GM23338 (cell line): ENCODE measurements at places on chromosomes 11 and 22.

DNA sequence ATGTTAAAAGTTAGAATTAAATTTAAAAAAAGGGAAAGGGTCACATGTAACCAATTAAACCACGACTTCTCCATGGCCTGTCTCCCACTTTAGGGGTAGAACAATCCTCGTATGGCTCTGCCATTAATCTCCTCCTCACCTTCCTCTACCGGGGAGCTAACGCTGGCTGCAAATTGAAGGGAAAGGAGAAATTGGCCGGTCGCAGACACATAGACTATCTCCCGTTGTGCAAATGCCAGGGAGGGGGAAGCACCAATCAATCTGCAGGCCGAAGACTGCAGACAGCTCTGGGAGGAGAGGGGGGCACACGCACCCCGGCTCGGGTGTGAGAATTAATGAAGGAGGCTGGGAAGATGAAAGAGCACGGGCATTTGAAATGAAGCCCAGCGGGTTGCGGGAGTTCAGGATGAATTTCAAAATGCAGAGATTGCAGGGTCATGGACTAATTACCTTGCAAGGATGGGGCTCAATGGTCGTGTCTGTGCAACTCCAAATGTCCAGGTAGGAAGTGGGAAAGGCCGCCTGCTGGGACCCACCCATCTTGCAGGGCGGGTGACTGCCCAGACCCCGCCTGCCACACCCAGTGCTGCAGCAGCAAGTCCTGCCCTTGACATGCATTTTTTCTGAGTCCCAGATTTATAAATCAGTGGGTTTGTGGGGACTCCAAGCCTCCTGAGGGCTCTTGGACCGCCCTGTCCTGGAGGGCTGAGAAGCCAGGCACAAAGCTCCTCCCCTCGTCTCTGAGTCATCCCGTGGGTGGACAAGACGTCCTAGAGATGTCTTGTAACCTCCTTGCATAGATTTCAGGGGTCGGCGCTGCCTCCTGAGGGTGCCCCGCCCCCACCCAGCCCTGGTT, 534.2 kb downstream of the TBC1D22A start:
- peak; percentile 0 for DNase-seq

DNA sequence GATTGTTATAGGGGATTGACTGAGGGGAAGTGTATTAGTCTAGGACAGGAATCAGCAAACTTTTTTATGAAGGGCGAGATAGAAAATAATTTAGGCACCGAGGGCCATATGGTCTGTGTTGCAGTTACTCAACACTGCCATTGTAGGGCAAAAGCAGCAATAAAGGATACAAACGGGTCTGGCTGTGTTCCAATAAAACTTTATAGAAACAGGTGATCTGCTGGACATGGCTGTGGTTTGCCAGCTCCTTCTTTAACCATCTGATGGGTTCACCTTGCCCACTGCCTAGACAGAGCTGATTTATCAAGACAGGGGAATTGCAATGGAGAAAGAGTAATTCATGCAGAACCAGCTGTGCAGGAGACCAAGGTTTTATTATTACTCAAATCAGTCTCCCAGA, 20.0 kb downstream of the PRR5L start:
- no peak for DNase-seq

GRCh38 chr11:975827-976226, 50.2 kb downstream of the AP2A2 start:
- peak; percentile 82 for DNase-seq

DNA sequence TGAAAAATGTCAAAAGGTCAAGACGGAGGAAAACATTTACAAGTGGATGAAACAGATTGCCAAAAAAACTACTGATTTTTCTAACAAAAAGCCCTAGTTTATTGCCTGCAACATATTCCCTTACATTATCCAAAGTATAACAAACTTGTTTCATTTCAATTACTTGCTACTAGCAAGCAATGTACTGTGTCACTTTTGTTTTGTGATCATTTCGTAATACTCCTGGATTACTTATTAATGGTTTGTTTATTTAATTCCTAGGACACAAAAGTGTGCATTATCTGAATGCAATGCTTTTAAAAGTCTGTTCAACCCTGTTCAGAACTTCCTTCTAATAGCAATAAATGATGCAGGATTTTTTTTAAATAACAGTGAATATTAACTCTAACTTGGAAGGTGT, 50.9 kb downstream of the CCDC34 start:
- DNase-seq: no peak

DNA sequence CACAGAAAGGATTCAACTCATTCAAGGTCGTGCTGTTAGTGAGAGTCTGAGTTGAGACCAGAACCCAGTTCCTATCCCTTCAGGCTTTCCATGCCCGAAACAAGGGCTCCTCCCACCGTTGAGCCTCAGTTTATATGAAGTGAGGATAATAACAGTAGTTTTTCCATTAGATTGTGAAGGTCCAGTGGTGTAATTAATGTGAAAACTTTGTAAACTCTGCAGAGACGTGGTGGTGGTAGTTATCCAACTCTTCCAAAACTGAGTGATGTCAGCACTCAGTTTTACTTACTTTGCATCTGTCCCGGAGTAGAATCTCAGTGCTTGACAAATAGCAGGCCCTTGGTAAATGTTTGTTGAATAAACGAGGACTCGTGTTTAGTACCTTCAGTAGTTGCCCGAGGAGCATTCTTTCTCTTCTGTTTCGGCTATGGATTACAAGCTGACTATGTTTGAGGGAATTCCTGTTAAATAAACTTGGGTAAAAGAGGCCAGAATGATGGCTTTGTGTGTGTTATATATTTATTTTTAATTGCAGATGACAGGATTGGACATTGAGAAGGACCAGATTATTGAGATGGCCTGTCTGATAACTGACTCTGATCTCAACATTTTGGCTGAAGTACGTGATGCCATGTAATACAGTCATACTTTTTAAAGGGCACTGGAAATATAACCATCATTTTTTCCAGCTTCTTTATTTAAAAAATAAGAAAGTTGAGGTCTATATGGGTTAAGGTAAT, 1.0 kb downstream of the REXO2 start:
- peak; percentile 22 for DNase-seq

GRCh38 chr11:85774256-85775101, 36.5 kb downstream of the SYTL2 start:
- DNase-seq: no peak

- no peak for DNase-seq
Measured at GRCh38 chr11:123152951-123153350, 42.1 kb downstream of the CLMP start.

DNA sequence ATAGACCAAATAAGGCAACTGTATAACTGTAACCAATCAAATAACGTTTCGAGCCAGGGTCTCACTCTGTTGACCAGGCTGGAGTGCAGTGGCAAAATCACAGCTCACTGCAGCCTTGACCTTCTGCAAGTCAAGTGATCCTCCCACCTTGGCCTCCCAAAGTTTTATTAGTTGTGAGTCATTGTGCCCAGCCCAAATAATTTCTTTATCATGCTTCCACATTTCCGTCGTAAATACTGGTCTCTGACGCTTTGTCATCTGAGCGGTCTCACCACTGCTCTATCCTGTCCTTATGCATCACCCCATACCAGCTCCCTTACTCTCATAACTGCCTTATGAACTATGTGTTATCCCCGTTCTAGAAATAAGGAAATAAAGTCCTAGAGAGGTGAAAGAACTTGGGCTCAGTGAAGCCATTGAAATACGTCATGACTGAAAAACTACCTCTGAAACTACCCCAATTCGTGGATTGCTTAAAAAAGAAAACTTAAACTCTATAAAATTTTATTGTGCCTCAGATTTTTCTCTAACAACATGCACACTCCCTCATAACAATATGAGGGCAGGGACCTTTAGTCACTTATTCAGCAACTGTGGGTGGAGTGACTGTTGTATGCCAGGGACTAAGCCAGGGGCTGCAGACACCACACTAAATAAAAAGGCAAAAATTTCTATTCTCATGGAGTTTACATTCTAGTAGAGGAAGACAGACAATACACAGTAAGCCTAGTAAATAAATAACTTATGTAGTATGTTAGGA, 15.8 kb upstream of the RTN4RL2 start:
- no peak for DNase-seq

DNA sequence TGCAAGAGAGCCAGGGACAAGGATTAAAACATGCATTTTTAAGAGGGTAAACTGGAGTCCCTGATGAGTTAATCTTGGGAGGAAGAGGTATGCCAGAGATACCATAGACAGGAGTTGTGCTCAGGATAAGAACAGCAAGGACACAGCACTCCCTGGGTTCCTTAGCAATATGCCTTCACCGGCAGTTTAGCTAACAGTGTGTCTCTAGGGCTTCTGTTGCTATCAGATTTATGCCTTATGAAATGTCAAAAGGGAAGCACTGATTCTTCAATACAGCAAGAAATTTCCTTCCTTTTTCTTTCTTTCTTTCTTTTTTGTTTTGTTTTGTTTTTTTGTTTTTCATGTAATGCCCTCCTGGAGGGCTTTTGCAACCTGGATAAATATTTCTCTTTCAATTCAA, 71.3 kb upstream of the LARGE1 start:
- no peak for DNase-seq

DNA sequence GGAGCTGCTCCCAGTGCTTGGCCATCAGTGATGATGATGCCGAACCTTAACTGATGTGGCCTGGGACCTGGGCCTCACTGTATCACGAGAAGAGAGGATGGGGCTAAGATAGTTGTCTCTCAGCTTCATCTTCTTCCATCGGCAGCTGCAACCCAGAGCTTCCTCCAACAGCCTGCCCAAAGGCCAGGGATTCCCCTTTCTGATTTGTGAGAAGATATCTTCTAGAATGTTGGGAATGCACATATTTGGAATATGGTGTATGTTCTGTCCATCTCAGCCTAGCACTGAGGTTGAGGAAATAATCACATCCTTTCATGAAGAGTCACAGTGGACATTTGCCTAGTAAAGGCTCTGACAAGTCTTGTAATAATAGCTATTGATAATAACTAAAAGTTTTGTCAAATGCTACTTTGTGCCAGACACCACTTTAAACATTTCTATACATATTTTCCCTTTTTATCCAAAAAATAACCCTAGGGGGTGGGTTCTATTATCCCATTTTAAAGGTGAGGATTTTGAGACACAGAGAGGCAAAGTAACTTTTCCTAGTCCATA, 73.1 kb downstream of the COMMD9 start:
- DNase-seq: no peak

- DNase-seq: no peak
Measured at GRCh38 chr11:116397602-116398084, 375.1 kb downstream of the BUD13 start.

GRCh38 chr11:10528121-10528520, 12.9 kb downstream of the RNF141 start:
- no peak for DNase-seq

GRCh38 chr11:6587360-6587953, 16.0 kb downstream of the RRP8 start:
- DNase-seq: no peak

DNA sequence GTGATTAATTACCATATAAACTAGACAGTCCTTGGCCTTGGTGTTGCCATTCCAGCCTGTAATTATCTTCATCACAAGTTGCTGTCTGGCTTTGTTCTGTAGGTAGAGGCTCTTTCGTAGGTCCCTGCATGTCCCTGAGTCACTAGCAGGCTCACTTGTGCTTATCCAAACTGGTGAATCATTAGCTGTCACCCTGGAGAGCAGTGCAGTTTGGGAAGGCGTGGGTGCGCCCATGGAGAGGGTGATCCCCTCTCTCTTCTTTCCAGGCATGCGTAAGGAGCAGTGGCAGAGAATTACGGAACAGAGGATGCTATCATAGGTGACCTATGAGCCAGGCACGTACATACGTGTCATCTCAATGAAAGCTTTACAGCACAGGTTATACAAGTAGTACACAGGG, 11.0 kb upstream of the EHF start:
- DNase-seq: no peak

- DNase-seq: no peak
Measured at GRCh38 chr11:118139578-118139977, 13.0 kb downstream of the SCN4B start.

GRCh38 chr11:15770798-15771414, 585.4 kb downstream of the SOX6 start:
- DNase-seq: peak; percentile 77

DNA sequence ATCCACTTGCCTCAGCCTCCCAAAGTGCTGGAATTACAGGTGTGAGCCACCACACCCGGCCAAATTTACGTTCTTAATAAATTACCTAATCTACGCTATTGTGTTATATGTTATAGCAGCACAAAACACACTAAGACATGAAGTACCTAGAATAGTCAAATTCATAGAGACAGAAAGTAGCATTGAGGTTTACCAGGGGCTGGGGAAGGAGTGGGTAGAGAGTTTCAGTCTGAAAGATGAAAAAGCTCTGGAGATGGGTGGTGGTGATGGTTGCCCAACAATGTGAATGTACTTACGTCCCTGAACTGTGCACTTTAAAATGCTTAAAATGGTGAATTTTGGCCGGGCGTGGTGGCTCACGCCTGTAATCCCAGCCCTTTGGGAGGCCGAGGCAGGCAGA, 65.7 kb upstream of the NUP50 start:
- no peak for DNase-seq

GRCh38 chr11:1353383-1354124, 36.2 kb upstream of the BRSK2 start:
- DNase-seq: peak; percentile 38

DNA sequence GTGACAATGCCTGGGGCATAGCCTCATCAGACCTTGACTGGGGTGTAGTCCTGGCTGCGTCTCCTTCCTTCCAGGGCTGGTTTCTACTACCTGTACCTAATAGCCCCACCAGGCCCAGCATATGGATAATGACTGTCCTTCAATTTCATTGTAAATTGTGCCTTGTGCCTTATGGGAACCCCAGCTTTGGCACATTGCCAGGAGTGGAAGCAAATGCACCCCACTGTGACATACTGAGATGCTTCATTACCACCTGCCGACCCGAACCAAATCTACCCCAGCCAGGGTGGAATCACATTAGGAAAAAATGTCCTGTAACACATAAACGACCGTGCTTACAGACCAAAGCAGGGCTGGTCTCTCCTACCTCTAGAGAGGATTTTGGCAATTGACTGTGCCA, 7.3 kb downstream of the TOP3B start:
- DNase-seq: no peak

GRCh38 chr11:9150501-9150900, 59.1 kb upstream of the SCUBE2 start:
- DNase-seq: no peak

GRCh38 chr11:64233913-64234586, at the start of gene VEGFB:
Gene VEGFB, plus strand, starts transcription at chr11:64234584. Its CDS starts 250 bp downstream, at chr11:64234834.
- DNase-seq: peak; percentile 71

GRCh38 chr11:131694526-131695424, 324.4 kb downstream of the NTM start:
- DNase-seq: peak; percentile 91

DNA sequence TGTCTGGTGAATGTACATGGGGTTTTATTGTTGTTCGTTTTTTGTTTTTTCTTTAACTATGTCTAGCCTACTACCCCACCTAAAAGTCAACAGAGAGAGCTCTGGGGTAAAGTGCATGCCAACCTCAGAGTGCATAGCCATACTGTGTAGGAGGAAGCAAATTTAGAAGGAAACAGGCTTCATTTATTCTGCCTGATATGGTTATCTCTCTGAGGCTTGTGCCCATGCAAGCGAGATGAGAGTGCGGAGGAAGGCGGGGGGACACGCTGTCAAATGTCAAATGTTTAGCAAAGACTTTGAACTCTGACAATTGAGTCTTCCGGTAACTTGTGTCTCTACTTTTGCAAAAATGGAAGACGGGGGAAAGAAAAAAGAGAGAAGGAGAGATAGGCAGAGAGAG, 295.5 kb downstream of the ETS1 start:
- no peak for DNase-seq
